ENCODE measurements at places on chromosomes 2 and 18.

GRCh38 chr18:41666231-41666630 lies 288.8 kb upstream of the PIK3C3 start:
- DNase-seq: no peak

DNA sequence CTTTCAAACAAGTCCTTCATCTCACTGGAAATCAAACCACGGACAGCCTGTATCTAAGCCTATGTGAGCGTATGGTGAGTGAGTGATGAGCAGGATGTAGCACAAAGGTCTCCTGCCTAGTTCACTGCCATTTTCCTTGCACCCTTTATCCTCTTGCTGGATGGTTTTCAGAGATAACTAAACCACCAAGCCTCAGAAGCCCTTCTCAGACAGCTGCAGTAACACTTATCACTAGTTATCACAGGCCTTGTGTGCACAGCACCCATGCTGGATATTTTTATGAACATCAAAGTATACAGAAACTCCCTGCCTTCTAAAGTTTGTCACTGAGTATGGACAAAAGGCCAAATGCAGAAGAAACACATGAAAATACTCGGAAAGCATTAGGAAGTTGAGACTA lies 69.5 kb downstream of the C1D start:
- DNase-seq: no peak

- no peak for DNase-seq
Measured at GRCh38 chr2:189375842-189376241, 65.4 kb upstream of the WDR75 start.

GRCh38 chr2:75960472-75961009 lies 249.8 kb upstream of the GCFC2 start:
- no peak for DNase-seq

- no peak for DNase-seq
Measured at GRCh38 chr2:181516992-181517391, 59.8 kb downstream of the ITGA4 start.

DNA sequence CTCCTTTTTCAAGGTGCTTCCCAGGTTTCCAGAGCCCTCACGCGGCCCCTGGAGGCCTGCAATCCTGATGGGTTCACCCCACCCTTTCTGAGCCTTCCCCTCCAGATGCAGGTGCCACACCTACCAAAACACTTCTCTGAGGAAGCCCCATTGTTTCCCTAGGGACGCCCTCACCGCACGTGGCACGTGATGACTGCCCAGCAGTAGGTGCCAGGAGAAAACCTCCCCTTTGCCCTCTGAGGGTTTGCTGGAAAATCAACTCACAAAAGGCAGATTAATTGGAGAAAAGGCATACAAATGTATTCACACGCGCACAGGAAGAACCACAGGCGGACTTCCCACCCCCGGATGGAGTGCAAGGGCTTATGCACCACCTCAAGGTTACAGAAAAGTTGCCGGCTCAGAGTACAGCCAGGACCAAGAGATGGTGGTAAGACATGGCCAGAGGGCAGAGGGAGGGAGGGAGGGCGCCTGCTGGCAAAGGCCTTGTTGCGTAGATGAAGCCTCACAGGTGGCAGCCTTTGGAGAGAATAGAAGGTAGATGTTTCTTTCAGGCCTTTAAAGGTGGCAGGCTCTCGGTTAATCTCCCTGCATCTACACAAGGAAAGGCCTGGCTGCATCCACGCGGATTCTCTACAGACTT lies 269.4 kb upstream of the RAB6C start:
- no peak for DNase-seq

DNA sequence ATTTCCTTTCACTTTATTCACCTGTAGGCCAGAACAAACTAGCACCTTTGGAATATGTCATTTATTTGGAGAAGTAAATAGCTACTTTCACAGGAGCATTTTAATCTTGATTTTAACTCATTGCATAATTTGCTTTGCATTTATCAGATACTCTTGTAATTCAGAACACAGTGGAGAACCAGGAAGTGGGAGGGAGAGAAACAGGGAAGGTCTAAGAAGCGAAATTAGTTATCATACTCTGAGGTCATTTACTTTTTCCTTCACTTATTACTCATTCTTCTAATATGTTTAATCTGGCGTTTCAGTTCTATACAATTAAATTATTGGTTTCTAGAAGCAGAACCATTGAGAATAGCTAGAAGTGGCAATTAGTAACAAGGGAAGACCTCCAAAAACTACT lies 20.7 kb downstream of the RBM44 start:
- DNase-seq: no peak

DNA sequence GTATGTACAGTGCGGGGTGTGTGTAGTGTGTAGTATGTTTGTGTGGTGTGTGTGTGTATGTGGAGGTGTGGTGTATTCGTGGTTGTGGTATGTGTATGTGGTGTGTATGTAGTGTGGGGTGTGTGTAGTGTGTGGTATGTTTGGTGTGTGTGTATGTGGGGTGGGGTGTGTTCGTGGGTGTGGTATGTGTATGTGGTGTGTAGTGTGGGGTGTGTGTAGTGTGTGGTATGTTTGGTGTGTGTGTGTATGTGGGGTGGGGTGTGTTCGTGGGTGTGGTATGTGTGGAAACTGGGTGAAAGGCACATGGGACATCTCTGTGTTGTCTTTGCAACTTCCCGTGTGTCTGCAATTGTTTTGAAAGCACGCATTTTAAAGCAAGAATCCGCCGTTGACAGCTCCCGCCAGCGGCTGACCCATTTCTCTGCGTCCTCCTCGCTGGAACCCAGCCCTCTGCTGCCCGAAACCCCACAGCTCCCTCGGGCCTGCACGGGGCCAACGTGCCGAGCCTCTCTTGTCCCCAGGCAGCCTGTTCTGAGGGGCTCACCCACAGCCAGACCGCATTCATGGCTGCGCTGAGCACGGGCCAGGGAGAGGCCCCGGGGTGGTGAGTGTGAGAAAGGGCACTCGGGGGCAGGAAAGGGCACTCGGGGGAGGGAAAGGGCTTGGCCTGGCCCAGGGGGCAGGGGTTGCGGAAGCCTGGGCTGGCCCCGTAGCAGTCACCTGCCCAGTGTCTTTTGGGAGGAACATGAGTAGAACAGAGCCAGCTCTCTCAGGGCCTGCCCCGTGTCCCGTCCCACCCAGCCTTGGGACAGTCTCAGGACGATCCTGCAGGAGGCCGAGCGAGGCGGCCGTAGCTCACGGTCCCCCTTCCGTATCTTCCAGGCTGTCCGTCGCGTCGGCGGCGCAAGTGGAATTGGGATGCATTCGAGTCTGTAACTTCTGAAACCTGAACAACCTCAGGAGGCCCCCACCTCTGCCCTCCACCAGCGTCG lies 61.4 kb downstream of the TWIST2 start:
- DNase-seq: no peak

- no peak for DNase-seq
Measured at GRCh38 chr2:76498360-76498759, 787.6 kb upstream of the GCFC2 start.

DNA sequence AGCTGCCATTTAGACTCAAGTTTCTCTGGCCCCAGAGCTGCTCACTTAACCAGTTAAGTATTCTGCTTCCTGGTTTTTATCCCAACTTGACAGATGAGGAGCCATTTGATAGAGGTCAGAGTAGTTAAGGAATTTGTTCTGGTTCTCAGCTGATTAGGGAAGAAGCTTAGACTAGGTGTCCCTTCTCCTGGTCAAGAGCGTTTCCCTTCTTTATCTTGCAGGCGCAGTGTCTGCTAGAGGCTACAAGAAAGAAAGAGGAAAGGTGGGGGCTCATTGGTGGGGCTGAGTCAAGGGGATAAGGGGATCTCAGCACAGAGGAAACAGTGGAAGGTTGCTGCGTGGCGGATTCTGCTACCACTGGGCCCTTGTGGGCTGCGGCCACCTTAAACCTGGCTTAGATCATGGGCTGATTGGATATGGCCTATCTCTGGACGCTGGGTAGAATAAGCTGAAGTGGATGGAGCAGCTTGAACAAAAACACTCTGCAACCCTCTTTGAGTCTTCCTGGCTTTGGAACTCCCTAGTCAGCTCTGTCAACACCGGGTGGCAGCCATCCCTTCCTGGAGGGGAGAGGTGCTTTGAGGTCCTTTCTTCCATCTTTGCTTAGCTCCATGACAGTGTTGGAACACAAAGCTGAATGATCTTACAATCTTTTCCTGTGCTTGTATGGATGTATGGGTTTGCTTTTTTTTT lies 70.8 kb downstream of the QPCT start:
- DNase-seq: no peak

GRCh38 chr18:58156516-58156915 lies 112.5 kb downstream of the NEDD4L start:
- DNase-seq: no peak

DNA sequence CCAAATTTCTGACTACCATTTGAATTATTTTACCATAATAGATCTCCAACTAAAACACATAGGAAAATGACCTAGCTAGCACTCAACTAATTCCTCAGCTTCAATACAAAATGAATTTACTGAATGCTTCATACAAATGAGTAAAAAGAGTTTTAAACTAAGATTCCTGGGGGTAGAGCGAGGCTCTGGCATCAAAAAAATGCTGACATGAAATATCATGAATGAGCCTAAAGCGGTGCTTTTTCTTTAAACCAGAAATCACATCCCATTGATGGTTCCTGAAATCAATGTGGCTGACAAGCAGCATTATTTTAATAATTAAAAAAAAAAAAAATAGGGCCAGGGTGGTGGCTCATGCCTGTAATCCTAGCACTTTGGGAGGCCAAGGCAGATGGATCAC lies 32.1 kb downstream of the WDR33 start:
- DNase-seq: no peak

- no peak for DNase-seq
Measured at GRCh38 chr18:23725827-23726661, 36.8 kb downstream of the LAMA3 start.

GRCh38 chr2:64086347-64087082 lies 57.7 kb downstream of the PELI1 start:
- no peak for DNase-seq

DNA sequence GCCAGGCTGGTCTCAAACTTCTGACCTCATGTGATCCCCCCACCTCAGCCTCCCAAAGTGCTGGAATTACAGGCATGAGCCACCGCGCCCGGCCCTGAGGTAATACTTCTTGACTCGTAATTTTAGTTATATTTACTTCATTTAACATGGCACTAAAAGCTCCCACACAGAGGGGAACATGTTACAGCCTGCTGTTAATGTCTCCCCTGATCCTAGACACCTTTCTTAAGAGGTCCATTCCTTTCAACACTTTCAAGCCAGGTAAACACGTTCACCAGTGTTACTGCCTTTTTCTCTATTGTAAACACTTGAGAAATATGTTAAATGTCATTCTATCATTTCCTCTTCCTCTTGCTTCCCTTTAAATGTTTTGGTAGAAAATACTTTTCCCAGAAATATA lies 161.4 kb downstream of the METTL4 start:
- no peak for DNase-seq

DNA sequence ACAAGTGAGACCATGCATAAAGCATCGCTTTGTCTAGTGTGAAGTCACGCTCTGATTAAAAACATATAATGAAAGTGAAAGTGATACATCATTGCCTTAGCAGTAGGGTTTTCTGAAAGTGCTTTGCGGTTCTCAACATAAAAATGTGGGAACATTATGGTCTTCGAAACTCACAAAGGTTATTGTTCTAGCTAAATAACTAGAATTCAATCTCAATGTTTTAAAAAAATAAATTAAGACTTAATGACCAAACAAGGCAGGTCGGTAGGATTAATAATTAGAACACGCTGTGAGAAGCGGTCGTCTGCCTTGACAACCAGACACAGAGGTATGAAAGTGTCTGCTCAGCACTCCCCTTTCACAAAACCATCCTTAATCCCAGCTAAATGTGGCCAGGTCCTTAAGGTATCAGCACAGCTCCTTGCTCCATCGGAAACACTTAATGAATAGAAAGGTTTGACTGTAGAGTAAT lies 42.2 kb downstream of the KLHL14 start:
- no peak for DNase-seq

DNA sequence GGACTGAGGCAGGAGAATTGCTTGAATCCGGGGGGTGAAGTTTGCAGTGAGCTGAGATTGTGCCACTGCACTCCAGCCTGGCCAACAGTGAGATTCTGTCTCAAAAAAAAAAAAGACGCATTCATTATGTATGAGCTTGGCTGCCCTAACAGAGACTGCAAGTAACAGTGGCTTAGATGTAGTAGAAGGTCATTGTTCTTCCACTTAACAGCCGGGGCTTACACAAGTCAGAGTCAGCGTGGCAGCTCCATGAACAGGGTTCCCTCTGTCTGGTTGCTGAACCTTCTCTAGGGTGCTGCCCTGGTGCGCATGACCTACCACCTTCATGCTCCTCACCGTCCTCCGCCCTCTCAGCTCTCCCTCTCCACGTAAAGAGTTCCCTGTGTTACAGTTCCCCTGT lies 49.1 kb upstream of the IGFBP2 start:
- DNase-seq: no peak

- DNase-seq: no peak
Measured at GRCh38 chr18:39238981-39239660, 1673.5 kb upstream of the CELF4 start.

DNA sequence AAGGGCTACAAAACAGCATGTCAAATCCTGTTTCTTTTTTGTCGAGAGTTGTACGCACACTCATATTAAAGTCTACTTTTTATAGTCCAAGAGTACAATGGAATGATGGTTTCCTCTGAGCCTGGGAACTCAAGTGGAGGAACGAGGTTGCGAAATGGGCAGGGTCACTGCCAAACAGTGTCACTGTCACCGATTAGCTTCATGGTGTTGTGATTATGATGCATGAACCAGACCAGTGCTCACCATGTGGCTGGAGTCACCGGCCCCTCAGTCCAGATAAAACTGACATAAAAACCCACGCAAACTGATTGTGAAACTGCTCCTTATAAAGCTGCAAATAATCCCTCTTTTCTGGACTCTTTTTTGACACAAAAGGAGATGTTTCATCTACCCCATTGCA lies 122.0 kb downstream of the COPS8 start:
- DNase-seq: no peak

DNA sequence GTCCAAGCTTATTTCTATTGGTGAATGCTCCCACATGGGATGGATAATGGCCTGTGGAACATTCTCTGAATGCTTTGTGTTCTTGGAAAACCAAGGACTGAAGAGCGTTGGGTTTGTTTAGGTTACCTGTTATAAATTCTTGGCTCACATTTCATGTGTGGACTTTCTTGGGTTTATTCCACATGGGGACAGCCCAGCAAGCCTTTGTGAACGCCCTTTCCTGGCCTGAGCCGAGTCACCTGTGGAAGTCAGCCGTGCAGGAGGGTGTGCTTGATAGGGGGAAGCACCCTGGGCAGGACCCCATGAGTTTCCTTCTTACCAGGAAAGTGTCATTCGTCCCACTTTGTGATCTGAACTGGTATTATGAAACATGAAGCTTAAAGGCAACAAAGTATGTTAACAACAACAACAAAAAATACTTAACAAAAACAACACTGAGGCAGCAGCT lies 4.1 kb downstream of the RAB31 start:
- DNase-seq: no peak

Measured in left forelimb (tissue), 1 donor.